CD4-positive, alpha-beta T cell treated with Interleukin-6 at 100 ng/mL for 8 hours (primary cell): ENCODE measurements at places on chromosomes 16 and 17.

DNA sequence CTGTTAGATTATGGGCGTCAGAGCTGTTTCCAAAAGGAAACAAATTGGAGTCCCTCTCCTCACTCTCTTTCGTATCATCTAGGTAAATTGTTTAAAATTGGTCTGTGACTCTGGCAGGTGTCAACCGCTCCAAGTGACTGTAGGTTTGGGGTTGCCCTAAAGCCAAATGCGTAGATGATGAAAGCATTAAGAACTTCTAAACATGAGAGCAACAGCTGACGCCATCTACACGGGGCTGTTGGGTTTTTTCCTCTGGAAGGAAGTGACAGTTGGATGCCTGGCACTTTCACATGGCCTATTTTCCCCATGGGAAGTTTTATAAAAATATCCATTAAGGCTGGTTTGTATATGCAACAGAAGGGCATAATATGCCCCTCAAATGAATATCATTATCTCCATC is 215.7 kb upstream of the CACNG5 start:
- no peak for DNase-seq

GRCh38 chr17:38768417-38768816 is 15.9 kb downstream of the PSMB3 start:
- no peak for DNase-seq

- no peak for DNase-seq
These were observed 204.5 kb downstream of the WWOX start for GRCh38 chr16:78303946-78304345.

GRCh38 chr17:4167786-4168185 is 24.8 kb downstream of the CYB5D2 start:
- no peak for DNase-seq

- DNase-seq: no peak
These were observed 14.5 kb downstream of the ACACA start for GRCh38 chr17:37392024-37392590.

- no peak for DNase-seq
These were observed 81.7 kb downstream of the CYB561 start for GRCh38 chr17:63364387-63364786.

DNA sequence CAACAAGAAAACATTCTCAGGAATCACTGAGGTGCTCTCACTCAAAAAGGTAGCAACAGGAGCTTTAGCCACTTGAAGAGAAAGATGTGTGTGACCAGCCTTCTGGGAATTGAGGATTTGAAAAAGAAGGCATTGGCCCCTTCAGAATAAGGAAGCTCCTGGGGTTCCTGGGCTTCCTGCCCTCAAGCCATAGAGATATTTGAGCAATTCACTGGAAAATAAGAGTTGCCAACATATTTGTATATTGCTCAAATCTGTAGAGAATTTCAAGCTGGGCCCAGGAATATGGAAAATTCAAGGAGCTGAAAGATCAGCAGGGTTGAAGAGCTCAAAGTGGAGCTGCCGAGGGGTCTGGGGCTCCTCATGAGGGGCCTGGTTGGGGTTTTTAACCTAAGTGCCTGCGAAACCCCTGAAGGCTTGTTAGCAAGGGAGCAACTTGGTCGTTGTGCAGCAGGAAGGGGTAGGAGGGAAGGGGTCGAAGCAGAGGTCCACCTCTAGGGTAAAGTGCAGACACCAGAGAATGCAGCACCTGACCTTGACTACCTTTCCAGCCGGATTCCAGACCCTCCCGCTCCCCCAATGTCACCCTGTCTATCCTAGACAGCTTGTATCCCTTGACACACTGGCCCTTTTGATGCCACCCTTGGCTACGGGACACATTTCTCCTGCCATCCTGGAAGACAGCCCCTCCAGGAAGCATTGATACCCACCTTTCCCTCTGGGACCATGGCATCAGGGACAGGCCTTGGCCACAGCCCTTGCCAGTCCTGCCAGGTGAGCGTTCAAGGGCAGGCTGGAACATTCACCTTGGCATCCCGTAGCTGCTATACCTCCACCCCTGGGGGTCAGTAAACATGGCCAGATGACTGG is 67.6 kb upstream of the SREBF1 start:
- DNase-seq: no peak

- DNase-seq: no peak
These were observed 78.2 kb upstream of the NLRP1 start for GRCh38 chr17:5662409-5663085.

- DNase-seq: no peak
These were observed 421.1 kb upstream of the C16orf82 start for GRCh38 chr16:26645614-26646013.

GRCh38 chr17:17672453-17673368 is 8.5 kb upstream of the RAI1 start:
- no peak for DNase-seq

GRCh38 chr17:56598466-56598865 is 5.0 kb downstream of the NOG start:
- no peak for DNase-seq

GRCh38 chr17:50697062-50697461 is 10.7 kb downstream of the ANKRD40 start:
- no peak for DNase-seq
